Kidney glomerular epithelial cell (primary cell): ENCODE measurements at places on chromosomes 4 and X.

DNA sequence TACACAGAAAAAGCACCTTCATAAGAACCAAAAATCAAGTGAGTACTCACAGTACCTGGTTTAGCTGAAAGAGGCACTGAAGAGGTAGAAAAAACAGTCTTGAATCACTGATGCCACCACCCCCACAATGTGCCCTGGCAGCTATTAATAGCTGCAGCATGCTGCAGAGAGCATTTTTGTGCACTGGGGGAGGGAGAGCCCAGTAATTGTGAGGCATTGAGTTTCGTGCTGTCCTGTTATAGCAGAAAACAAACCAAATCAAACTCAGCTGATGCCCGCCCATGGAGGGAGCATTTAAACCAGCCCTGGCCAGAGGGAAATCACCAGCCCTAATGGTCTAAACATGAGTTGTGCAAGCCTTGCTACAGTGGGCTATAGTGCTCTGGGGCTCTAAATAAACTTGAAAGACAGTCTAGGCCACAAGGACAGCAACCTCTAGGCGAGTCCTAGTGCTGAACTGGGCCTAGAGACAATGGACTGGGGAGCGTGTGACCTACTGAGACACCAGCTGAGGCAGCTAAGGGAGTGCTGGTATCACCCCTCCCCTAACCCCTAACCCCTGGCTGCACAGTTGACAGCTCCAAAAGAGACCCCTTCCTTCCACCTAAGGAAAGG lies 106.3 kb upstream of the TMLHE start:
- no peak for DNase-seq

GRCh38 chrX:64842492-64842891 lies 133.8 kb downstream of the ZC4H2 start:
- DNase-seq, result no peak

DNA sequence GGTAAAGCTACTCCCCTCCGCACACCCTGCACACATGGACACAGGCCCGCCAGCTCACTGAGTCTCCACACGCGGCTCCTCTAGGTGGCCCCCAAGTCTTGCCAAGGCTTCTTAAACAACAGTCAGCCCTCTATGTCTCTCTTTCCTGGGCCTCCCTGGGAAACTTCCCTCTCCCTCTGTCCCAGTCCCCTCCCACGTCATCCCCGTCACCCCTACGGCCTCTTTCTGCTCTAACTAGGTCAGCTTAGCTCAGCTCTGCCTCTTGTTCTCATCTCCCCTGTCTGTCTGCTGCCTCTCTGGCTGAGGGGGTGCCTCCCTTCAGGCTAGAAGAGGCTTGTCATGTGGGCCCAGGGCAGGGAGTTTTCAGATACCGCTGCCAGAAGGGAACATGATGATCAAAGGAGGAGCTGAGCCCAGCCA lies 38.8 kb downstream of the SEPTIN6 start:
- DNase-seq, result no peak

DNA sequence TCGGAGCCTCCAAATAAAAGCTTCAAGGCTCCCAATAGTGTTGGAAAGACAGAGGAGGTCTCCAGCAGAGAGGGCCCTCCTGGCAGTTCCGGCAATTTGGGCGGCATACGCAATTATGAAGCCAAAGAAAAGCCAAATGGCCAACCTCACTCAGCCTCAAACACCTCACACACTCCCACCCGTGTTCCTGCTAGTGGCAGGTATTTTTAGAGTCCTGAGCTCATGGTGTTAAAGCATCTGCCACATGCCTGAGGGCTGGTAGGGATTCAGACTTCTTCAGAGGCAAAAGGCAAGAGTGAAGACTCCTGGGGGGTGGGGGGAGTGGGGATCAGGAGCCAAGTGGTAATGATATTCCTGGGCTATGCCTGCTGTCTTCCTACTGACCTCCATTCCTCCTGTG lies 7.4 kb downstream of the RAB33A start:
- no peak for DNase-seq

GRCh38 chrX:135112096-135112729 lies 8.1 kb downstream of the ETDB start:
- peak; percentile 4 for DNase-seq

DNA sequence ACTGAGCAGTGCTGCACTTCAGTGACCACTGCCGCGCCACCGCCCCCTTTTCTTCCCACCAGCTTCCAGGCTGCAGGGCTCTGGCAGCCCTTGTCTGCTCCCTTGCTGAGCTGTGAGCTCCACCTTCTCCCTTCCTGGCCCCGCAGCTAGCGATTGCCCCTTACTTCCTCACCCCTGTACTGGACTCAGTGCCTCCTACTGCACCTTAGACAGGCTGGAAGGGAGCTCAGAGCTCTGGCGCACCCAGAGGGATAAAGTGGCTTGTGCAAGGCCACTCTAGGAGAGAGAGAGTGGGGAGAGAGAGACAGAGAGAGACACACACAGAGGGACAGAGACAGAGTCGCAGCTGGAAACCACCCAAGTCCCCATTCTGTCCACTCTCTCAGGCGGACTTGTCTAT lies 6.0 kb downstream of the RASL11B start:
- no peak for DNase-seq

DNA sequence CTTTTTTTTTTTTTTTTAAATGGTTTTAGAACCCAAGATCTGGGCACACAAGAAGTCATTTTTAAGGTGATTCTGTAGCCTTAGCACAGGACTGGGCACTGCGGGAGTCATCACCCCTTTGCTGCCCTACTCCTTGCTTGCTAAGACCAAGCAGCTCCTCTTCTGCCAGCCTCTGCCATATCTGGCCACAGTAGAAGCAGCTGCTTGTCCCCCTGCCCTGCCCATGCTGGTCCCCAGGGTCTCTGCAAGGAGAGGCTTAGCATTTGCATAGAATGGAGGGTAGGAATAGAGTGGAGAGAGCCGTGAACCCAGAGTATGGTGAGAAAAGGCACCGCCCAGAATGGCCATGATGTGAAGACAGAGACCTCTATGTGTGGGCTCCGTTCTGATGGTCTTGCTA lies 109.3 kb downstream of the ADRA2C start:
- no peak for DNase-seq

DNA sequence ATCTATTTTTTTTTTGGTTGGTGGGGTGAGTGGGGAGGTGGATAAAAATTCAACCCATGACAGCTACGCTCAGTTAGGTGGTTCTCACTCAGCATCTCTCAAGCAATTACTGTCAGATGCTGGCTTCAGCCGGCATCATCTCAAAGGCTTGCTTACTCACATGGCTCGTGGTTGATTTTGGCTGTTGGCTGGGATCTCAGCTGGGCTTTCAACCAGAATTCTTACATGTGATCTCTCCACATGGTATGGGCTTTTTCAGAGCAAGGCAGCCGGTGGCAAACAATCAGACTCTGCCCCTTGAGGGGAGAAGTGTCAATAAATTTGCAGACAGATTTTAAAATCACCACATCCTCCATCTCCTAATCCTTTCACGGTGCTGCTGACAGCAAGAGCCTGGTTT lies 47.2 kb downstream of the SLC34A2 start:
- peak; percentile 40 for DNase-seq

DNA sequence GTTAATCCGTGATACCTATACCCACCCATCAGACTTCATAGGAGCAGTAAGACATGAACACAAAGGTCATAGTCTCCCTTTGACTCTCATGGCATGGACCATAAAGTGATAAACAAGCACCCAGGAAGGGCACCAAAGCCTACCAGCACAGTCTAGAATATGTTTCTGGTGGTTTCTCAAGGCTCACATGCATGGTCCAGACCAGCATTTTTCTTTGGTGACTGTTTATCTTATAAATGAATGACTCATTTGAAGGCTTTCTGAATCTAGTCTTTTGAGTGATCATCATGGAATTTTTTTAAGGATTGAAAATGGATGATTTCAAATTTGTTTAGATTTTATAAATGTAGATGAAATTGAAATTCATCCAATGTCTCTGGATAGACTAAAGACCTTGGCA lies 32.0 kb upstream of the AMELX start:
- no peak for DNase-seq

- DNase-seq, result no peak
Measured at GRCh38 chrX:123181233-123181914, 2.7 kb upstream of the GRIA3 start.

- DNase-seq, result no peak
Measured at GRCh38 chr4:166726832-166727231, 507.5 kb downstream of the SPOCK3 start.

DNA sequence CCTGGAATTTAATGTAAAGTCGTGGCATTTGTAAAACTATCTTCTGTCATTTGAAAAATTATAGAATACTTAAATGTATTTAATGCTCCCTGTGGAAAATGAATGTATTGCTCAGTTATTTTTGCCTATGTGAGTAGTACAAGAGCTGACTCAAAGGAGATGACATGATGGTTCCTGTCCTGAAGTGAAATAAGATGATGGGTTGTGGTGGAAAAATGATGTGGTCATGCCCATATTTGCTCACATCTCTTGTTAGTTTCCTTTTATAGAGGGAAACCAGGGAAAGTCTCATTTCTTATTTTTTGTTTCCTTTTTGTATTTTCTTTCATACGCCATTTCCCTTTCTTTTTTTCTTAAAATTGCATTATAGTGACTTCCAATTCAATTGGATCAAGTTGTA lies 23.7 kb downstream of the PLS3 start:
- no peak for DNase-seq

GRCh38 chr4:82818664-82819662 lies 20.4 kb upstream of the SCD5 start:
- no peak for DNase-seq

GRCh38 chr4:127641524-127641923 lies 8.8 kb downstream of the INTU start:
- no peak for DNase-seq

- peak; percentile 73 for DNase-seq
Measured at GRCh38 chr4:147160908-147161513, 215.3 kb upstream of the TTC29 start.
